ENCODE measurements at places on chromosomes 3 and 15.

GRCh38 chr3:69878254-69878653 is 121.3 kb upstream of the SAMMSON start:
- no peak for DNase-seq

- DNase-seq, result no peak
Measured at GRCh38 chr15:66472176-66472999, 25.2 kb downstream of the SNAPC5 start.

- DNase-seq, result no peak
Measured at GRCh38 chr3:106302451-106303221, 433.8 kb upstream of the CBLB start.

GRCh38 chr3:169575381-169575780 is 88.1 kb downstream of the MECOM start:
- DNase-seq, result no peak

DNA sequence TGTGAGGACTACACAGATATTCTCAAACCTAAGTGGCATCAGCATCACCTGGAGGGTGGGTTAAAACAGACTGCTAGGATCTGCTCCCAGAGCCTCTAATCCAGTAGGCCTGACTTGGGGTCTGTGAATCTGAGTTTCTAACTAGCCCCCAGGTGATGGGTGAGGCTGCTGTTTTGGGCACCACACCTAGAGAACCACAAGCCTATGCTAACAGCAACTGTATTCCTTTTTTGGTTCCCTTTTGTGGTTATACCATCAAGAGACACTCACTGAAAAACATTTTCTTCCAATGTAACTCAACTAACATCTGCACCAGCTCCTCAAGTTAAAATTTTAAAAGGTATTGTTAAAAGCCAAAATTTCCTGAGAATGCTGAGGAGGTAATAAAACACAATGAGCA is 16.0 kb downstream of the WDR82 start:
- DNase-seq, result no peak

- no peak for DNase-seq
Measured at GRCh38 chr3:182521339-182521738, 272.0 kb upstream of the ATP11B start.

- no peak for DNase-seq
Measured at GRCh38 chr15:42456531-42456930, 34.4 kb downstream of the ZNF106 start.

DNA sequence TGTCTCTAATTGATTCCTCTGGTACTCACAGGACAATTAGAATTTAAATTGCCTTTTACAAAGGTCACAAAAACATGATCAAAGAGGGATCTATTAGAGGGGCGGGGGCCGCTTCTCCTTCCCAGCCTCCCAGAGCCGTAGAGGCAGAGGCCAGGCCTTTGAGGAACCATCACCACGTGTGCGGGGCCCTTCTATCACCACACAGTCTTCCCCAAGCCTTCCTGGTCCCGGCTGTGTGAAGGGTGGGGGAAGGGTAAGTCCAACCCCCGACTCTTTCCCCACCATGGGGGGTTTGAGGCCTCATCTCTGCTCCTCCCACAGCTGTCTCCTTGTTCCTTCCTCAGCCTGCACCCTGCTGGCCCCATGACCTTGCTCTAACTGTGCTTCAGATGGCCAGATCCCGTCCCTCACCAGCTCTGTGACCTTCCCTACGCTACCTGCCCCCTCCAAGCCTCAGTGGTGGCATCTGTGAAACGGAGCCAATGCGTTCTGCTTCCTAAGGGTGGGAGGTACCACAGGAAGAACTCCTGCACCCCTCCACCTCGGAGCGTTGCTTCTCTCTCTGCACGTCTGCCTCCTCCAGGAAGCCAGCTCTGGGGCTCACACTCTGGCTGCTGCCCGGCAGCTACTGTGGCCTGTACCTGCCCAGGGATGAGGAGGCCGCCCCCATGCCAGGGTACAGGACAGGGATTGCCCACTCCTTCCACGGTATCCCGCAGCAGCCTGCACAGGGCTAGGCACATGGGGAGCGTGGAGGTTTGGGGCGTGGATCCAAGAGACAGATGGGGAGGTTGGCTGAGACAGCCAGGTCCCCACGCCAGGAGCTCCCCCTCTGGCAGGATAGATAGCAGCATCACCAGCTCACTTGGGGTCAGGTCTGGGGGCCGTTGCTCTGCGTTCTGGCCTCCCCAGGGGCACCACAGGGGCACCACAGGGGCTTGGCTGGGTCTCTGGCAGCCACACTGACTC is 83.8 kb downstream of the LINGO1 start:
- DNase-seq, result no peak

DNA sequence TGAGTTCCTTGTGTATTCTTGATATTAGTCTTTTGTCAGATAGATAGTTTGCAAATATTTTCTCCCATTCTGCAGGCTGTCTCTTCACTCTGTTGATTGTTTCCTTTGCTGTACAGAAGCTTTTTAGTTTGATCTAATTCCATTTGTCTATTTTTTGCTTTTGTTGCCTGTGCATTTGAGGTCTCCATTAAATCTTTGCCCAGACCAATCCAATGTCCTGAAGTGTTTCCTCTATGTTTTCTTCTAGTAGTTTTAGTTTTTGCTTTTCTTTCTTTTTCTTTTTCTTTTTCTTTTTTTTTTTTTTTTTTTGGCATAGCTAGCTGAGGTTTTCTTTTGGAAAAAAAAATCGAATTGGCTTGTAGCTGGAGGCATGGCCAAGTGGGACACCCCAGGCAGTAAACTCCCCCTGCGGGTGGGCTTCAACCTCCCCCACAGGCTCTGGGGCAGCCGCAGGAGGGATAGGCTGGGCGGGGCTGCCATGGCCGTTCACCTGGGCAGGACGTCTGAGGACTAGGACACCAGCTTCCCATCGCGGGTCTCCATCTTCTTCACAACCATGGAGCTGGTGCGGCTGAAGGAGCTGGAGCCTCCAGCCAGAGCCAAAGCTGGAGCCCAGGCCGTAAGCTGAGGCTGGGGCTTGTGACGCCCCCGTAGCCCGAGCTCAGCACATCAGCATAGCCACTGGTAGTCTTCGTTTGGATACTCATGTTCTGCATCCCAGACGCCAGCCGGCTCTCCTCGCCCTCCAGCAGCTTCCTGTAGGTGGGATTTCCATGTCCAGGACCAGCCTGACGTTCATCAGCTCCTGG is 16.2 kb upstream of the PSTPIP1 start:
- no peak for DNase-seq

DNA sequence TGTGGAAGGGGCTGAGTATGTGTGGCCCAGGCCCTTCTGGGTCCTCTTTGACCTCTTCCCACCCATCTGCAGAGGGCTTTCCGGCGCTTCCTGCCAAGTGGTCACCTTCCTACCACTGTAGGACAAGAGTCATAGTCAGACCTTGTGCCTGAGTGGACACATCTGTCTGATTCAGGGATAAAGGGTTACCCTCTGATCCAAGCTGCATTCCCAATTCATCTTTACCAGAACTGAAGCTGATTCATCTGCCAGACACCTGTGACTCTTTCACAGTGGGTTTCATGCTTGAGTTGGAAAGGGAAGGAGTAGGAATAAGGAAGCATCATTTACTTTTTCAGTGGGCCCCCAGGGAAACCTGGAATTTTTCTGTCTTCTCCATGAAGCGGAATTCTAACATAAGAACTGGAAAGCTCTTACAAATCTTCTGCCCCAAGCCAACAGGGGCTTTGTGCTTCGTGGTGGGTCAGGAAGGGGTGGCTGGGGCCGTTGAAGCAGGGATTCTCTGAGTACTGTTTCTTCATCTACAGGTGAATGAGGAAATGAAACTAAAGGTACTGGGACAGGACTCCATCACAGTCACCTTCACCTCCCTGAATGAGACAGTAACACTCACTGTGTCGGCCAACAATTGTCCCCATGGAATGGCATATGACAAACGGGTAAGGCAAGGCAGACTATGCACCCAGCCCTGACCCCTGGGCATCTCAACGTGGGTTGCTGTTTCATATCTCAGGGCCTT is 46.4 kb downstream of the C3orf20 start:
- no peak for DNase-seq

GRCh38 chr15:97189162-97189780 is 771.2 kb upstream of the ARRDC4 start:
- DNase-seq, result no peak

DNA sequence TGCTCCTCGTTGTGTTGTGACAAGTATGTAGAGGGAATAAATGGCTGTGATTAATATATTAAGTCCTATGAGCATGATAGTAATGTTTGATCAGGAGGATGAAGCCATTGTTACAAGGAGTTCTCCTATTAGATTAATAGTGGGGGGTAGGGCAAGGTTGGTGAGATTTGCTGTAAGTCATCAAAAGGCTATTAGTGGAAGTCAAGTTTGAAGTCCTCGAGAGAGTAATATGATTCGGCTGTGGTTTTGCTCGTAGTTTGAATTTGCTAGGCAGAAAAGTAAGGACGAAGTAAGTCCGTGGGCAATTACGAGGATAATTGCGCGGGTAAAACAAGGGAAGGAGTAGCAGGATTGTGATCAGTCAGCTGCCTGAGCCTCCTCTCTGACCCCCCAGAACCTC is 26.0 kb upstream of the BUB1B start:
- DNase-seq, result no peak

- DNase-seq, result no peak
Measured at GRCh38 chr15:39472621-39473297, 108.1 kb upstream of the THBS1 start.

GRCh38 chr3:59658274-59658673 is 608.4 kb upstream of the CFAP20DC start:
- DNase-seq, result no peak

DNA sequence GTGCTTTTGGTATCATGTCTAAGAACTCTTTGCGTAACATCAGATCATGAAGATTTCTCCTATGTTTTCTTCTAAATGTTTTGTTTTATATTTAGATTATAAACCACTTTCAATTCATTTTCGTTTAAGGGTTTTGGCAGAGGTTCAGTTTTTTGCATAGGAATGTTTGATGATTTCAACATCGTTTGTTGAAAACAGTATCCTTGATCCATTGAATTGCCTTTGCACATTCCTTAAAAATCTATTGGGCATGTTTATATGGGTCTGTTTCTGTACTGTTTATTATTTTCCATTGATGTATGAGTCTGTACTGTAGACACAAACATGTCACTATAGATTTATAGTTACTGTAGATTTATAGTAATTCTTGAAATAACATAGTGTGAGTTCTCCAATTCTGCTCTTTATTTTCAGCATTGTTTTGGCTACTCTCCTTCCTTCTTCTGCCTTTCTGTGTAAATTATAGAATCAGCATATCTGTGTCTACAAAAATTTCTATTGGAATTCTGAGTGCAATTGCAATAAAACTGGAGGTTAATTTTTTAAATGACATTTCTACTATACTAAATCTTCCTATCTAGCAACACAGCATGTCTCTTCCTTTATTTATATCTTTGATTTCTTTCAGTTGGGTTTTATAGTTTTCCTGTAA is 374.0 kb downstream of the SV2B start:
- no peak for DNase-seq

GRCh38 chr15:74626336-74626735 is 10.7 kb downstream of the CLK3 start:
- no peak for DNase-seq

GRCh38 chr3:88410259-88410658 is 260.5 kb downstream of the C3orf38 start:
- no peak for DNase-seq

- no peak for DNase-seq
Measured at GRCh38 chr3:105497386-105497785, 130.7 kb downstream of the ALCAM start.

DNA sequence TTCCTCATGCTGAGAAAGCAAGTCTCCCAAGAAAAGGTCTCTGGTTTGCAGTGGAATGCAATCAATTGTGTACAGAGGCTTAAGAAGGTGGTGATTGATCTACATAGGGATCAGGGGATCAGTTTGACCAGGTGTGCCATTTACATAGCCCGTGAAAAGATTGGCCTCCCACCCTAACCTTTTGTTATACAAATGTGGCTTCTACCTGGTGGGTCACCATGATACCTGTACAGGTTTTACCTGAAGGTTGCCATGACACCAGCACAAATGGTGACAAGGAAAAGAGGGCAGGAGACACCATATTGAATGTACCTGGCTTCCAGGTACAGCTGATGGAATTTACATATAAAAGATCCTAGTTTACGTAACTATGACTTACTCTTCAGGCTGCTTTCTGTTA is 25.5 kb upstream of the TEX55 start:
- DNase-seq, result no peak
